ENCODE measurements at places on chromosomes 12 and 14.

DNA sequence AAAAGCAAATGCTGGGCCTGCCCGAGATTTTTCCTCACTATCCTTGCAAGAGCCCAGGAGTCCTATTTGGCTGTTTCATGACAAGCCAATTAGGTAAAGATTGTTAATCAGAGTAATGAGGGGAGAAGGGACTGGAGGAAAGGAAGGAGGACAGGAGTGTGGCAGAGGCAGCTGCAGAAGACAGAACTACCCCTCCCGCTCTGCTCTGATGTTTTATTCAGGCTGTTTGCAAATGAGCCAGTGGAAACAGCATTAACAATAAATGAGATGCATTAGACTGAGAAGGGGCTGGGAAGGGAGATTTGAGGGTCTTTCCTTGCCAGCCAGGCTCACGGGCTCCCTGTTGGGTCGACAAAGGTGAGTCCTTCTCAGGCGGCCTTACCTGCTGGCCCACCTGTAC, 421.0 kb upstream of the CCDC196 start:
- no peak for DNase-seq

DNA sequence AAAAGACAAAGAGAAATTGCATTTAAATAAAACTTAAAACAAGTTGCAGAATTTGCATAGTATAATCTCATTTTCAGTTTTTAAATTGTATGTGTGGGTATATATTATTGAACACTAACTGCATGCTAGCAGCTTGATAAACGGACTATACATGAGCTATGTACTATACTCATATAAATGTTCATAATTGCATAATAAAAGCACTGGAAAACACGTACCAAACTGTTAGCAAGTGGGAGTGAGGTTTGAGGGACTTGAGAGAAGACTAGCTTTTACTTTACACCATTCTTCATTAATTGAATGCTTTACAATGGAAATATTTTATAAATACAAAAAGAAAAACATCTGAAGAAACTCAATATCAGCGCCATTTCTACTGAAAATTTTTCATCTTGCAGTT, 32.2 kb upstream of the MDM1 start:
- no peak for DNase-seq

GRCh38 chr12:62581288-62582064, 114.8 kb downstream of the MON2 start:
- DNase-seq = no peak

DNA sequence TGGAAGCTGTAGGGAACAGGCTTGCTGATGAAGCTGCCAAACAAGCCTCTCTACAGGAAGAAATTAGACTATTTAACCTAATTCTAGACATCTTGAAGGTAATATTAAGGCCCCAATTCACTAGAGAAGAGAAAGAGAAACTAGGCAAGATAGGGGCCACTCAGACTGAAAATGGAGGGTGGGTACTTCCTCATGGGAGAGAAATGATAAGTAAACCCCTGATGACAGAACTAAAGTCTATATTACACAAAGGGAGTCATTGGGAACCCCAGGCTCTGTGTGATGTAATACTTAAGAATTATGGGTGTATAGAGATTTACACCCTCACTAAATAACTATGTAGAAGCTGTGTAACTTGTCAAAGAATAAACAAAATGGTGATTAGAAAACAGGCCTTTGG, 64.3 kb downstream of the APOBEC1 start:
- no peak for DNase-seq

DNA sequence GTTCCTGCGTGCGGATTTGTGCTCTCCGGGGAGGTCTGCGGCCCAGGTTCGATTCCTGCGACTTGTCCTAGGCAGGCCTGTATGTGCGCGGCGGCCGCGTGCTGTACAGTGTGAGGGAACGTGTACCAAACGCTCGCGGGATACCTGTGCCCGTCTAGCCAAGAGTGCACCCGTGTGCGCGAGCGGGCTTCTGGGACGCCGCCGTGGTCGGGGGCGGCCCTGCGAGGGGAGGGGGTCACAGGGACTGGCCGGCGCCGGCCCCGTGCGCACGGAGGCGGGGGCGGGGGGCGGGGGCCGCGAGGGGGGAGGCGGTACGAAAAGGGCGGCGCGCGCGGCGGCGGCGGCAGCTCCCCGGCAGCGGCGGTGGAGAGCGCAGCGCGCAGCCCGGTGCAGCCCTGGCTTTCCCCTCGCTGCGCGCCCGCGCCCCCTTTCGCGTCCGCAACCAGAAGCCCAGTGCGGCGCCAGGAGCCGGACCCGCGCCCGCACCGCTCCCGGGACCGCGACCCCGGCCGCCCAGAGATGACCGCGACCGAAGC, at the start of gene DLK1:
TSS of gene DLK1 (plus strand) at position 343 of the 536 bp plus-strand sequence. CDS start at position 520, 177 bp downstream.
- no peak for DNase-seq

DNA sequence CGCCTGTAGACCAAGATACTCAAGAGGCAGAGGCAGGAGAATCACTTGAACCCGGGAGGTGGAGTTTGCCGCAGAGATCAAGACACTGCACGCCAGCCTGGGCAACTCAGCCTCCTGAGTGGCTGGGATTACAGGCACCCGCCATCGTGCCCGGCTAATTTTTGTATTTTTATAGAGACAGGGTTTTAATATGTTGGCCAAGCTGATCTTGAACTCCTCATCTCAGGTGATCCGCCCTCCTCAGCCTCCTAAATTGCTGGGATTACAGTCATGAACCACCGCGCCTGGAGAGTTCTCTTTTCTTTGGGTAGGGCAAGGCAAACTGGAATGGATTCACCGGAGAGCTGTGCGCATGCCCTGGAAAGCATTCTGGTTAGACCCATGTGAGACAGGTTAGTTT, 179.3 kb upstream of the ALG10B start:
- DNase-seq = no peak

- DNase-seq = no peak
Observed at GRCh38 chr12:42589465-42590329, at the start of gene PRICKLE1. TSS of gene PRICKLE1 (minus strand) at chr12:42589746. CDS start at chr12:42472516, 117,230 bp downstream.

All from stimulated activated CD4-positive, alpha-beta T cell treated with anti-CD3 and anti-CD28 coated beads, Interleukin-15, amount 100 ng/mL, for 1 hour (primary cell).